RWPE1 (cell line): ENCODE measurements at places on chromosomes 6 and 20.

DNA sequence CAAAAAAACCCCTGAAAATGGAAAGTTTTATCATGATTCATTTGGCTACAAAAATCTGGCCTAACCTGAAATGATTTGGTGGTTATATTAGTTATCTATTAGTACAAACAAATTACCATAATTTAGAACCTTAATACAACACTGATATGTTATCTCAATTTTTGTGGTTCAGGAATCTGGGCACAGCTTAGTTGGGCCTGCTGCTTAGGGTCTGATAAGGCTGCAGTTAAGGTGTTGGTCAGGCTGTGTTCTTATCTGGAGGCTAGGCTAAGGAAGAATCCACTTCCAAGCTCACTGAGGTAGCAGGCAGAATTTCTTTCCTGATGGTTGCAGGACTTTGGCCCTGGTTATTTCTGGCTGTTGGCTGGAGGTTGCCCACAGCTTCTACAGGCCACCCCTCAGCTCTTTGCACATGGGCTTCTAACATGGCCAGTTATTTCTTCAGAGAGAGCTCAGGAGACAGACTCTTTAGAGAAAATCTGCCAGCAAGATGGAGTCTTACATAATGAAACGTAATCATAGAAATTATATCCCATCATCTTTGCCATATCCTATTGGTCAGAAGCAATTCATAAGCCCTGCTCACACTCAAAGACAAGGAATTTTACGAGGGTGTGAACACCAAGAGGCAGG, 11.4 kb downstream of the TRIM38 start:
- DNase-seq = no peak

GRCh38 chr6:18062733-18063132, 59.7 kb downstream of the NHLRC1 start:
- no peak for DNase-seq

- no peak for DNase-seq
These were observed 113.6 kb upstream of the EMILIN3 start for GRCh38 chr20:41480054-41480770.

- peak; percentile 91 for DNase-seq
These were observed 102.7 kb upstream of the QKI start for GRCh38 chr6:163311830-163312229.

GRCh38 chr20:60565083-60565482, 606.9 kb downstream of the CDH26 start:
- DNase-seq = no peak

- no peak for DNase-seq
These were observed 107.2 kb downstream of the ASXL1 start for GRCh38 chr20:32465092-32465900.

- DNase-seq = no peak
These were observed 32.1 kb downstream of the PRSS16 start for GRCh38 chr6:27279513-27280063.

DNA sequence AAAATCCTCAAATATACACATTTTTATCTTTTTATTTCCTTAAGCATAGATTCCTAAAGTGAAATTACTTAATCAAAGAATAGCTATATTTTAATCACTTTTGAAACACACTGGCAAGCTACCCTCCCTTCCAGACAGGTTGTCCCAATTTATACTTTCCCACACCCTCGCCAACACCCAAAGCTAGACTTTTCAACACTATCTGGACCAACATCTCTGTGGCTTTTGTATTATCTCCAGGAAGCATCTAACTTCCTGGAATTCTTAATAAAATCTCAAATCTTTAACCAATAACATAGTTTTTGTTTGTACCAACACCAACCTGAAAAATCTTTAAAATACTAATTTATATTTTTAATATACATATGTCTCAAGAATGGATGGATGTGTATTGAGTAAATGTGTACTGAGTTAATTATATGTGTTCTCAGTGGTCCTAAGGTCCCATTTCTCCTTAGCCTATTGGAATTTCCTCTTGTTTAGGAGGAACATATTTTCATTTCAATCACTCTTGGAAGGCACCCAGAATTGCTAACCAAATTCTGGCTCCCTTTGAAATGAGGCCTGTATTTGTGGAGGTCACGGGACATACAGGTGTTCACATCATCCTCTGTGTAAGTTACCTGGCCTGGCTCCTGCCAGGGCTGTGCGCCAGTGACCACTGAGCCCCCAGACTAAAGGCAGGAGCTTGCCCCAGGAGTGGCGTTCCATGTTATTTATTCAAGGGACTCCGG, 17.4 kb upstream of the GFOD1 start:
- DNase-seq = no peak

GRCh38 chr6:6105472-6106036, 98.8 kb upstream of the NRN1 start:
- DNase-seq = no peak

DNA sequence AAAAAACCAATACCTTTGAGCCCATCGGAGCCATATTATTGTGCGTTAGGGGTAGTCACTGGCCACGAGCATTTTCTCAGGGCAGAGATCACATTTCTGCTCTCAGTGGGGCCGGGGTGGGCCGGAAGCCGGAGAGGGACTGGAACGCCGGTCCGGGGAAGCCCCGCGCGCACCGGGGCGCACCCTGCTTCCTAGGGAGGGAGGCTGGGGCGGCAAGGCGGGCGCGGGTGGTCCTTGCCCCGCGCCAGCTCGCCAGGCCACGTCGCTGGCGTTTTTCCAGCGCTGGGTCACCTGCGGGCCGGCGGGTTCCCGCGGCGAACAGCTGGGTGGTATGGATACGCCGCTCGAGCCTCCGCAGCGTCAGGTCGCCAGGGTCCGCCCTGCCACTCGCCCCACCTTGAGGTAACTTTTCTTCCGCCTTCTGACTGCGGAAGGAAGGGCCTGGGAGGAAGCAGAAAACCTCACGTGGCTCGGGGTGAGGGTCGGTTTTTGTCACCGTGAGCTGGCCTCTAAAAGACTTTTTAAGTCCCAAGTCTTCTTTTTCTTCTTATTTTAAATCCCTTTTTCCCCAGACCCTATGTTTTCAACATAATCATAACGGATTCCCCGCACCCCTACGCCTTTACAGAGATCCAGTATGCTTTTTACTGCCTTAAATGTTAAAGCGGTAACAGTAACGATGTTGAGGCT, 2.7 kb upstream of the EEF1A1 start:
- DNase-seq = peak; percentile 50

GRCh38 chr6:128403618-128404444, 116.6 kb downstream of the PTPRK start:
- peak; percentile 9 for DNase-seq

DNA sequence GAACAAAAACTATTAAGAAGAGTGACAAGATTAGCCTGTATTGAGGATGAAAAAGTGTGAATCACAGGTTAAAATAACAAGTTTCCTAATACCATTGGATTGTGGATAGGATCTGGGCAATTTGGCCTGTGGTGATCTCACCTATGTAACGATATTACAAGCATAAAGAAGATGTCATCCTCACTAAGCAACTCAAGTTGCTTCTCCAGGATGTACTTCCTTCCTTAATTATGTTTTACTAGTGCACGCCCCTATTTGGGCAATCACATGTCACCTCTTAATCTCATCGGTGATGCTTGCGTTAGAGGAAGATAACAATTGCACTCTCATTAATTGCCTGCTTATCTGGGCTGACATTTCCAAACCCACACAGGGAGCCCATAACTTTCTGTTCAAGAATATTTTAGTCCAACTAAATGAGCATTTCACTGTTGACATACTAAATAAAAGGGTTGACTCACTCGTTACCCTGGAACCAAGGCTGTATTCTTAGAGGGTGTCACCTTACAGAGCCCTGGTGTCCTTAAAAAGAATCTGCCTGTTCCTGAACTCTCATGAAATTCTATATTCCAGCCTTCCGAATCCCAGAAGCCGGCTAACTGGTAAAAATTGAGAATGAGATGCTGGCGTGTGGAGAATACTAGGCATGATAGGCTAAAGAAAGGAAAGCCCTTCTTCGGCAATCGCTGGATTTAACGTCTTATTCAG, 88.2 kb upstream of the ATXN1 start:
- no peak for DNase-seq

DNA sequence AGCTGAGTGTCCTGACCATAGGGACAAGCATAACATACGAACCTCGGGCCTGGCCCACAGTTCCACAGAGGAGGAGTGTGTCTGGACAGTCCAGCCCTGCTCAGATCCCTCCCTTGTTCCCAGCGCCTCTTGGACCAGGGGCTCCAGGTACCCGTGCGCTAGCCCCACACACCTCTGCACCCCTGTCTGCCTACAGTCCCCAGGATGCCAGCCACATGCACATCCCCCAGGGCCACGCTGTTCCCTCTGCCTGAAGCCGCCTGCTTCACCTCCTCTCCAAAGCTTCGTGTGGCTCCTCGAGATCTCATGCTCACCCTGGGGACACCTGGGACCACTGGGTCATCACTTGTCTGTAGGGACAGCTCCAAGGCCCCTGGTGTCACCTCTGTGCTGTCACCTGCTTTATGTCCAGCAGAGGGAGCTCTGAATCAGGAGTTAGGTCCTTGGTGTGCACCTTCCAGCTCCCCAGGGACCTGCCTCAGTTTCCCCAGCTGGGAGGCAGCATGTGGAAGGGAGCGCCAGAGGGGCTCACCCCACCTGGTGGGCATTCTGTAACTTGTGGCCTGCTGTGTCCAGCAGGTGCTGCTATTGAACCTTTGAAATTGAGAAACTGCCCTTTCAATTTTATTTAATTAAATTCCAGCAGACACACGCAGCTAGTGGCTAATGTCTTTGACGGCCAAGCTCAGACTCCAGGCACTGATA, 7.3 kb upstream of the YTHDF1 start:
- DNase-seq = peak; percentile 48

GRCh38 chr20:16064989-16065707, 508.1 kb downstream of the KIF16B start:
- no peak for DNase-seq

GRCh38 chr6:147065786-147066185, 138.4 kb upstream of the STXBP5 start:
- no peak for DNase-seq

DNA sequence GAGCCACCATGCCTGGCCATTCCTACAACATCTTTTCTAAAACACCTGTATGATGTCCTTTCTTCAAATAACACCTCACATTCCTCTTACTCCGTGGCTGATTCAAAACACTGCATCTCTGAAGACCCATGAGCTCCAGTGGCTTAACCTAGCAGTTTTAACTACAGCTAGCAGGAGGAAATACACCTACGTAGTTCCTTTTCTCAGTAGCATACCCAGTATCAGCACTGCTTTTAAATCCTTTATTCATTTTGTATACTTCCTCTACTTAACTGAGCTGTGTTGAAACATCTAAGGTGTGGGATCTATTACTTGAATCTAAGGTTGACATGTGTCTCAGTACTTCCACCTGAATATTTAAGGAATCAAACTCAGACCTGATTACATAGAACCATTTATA, 113.6 kb upstream of the CCDC28A start:
- DNase-seq = no peak

- no peak for DNase-seq
These were observed 25.7 kb downstream of the LAMA4 start for GRCh38 chr6:112228480-112229332.

DNA sequence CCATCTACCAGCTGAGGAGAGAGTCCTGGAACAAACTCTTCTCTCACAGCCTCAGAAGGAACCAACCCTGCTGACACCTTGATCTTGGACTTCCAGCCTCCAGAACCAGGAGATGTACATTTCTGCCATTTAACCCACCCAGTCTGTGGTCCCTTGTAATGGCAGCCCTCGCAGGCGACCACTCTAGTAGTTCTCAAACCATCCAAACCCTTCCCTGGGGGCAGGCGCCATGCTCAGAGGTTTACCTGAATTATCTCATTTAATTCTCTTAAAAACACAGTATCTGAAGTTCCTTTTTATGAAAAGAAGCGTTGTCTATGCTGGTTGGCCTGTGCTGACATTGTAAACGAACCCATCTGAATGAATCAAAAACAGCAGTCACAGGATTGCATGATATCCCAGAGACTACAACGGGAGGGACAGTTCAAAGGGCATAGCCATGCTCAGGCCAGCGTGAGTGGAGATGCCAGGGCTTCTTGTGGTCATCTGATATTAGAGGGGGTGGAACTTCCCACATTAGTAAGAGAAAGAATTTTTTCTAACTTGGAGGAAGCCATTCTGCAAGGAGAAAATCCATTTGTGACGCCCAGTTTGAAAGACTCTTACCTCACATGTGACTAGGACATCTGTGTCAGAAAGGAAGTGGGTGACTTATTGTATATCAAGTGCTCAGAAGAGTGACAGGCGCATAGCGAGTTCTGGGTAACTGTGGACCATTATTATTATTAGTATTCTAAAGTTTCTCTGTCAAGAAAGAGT, 17.2 kb upstream of the TAGAP start:
- DNase-seq = no peak

GRCh38 chr20:63471981-63472831, at the start of gene KCNQ2:
KCNQ2 (minus strand) TSS chr20:63472655; CDS start chr20:63472463, 192 bp downstream.
- no peak for DNase-seq
